ENCODE measurements at places on chromosomes 5 and 9.

- DNase-seq = peak; percentile 9
Measured at GRCh38 chr5:14594378-14595074, 12.9 kb downstream of the OTULINL start.

DNA sequence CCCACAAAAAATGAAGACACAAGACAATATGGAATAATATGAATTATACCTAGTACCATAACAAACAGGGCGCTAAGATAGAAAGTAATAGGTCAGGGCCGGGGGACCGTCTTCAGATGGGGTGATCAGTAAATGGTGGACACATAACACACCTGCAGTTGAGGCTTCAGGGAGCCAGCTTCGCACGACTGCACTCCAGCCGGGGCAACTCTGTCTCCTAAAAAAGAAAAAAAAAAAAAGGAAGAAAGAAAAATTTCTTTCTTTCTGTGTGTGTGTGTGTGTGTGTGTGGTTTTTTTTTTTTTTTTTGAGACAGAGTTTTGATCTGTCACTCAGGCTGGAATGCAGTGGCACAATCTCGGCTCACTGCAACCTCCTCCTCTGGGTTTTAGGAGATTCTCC lies 75.0 kb upstream of the HSPA9 start:
- DNase-seq = no peak

GRCh38 chr9:96186591-96187011 lies 115.4 kb downstream of the HSD17B3 start:
- DNase-seq = no peak

DNA sequence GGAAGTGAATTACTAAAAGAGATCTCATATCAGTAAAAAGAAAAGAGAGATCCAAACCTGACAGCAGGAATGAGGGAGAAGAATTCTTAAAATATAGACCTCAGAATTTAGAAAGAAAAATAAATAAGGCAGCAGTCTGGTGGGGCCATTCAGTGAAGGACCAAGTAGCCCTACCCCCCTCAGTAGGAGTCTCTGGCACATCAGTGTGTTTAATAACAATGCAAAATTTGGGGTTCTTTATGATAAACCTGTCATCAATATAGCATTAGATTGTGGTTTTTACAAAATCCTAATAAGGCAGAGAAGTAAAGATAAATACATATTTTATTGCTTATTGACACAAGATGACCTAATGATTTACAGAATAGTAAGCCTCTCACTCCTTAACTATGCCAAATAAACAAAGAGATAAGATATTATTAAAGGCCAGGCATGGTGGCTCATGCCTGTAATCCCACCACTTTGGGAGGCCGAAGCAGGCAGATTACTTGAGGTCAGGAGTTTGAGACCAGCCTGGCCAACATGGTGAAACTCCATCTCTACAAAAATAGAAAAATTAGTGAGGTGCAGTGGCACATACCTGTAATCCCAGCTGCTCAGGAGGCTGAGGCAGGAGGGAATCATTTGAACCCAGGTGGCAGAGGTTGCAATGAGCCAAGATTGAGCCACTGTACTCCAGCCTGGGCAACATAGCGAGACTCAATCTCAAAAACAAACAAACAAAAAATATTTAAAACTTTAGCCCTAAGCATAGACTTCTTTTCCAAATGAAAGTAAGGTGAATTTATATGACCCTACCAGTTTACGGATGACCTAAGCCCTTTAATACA lies 108.6 kb downstream of the BASP1 start:
- no peak for DNase-seq
